ENCODE measurements at places on chromosomes 16 and 17.
A peak's percentile ranks its signal among the peaks of the same experiment; 100 is the strongest.

- DNase-seq, result no peak
Measured at GRCh38 chr16:74649839-74650504, 16.7 kb downstream of the RFWD3 start.

DNA sequence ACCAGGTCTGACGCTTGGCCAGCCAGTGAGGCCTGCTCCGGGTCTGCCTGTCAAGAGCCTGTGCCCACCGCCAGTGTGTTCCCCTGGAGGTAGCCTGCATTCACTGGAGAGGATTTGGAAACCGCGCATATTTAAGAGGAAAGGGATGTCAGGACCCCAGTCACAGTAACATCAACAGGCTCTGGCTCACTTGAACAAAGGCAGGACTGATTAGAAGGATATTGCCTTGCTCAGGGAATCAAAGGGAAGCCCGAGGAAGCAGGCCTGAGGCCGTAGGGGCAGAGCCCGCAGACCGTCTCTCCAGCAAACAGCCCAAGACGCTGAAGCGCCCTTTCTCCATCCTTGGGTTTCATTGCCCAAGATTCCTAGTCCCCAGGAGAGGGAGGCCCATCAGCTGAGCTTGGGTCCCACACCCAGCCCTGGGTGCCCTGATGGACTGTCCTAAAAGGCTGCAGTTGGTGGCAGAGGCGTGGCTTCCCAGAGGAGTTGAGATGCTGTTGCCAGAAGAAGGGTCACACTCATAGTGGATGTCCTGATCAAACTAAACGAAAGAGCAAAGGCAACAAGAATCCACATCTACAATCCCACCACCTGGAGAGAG lies 23.2 kb downstream of the NT5M start:
- DNase-seq, result no peak

GRCh38 chr16:85041219-85042166 lies 13.9 kb downstream of the KIAA0513 start:
- DNase-seq, result no peak

DNA sequence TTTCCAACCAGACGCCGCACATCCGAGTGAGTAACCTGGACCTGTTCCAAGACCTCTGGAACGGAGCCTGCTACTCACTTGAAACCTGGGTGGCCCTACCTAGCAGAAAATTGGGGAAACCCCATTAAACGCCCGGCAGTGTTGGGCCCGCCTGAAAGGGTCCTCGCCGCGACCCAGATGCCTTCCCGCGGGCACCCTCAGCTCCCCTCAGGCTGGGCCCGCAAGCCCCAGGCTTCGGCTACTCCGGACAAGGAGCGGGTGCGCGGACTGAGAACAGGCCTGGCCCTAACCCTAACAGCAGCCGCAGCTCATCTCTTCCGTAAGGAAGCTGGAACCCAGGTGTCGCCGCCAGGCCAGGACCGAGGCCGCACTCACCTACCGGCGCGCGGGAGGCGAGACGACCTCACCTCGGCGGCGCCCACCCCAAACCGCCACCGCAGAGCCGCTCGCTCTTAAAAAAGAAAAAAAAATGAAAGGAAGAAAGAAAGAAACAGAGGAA lies 344 bp downstream of the PSME3IP1 start:
- DNase-seq, result no peak

GRCh38 chr16:85083051-85083639 lies 29.1 kb downstream of the CIBAR2 start:
- DNase-seq, result no peak

GRCh38 chr16:66508248-66508913 lies 41.5 kb downstream of the TK2 start:
- DNase-seq, result no peak

- no peak for DNase-seq
Measured at GRCh38 chr17:3915581-3915994, 677 bp downstream of the P2RX1 start.

GRCh38 chr17:73140566-73140965 lies 24.2 kb upstream of the SSTR2 start:
- no peak for DNase-seq

DNA sequence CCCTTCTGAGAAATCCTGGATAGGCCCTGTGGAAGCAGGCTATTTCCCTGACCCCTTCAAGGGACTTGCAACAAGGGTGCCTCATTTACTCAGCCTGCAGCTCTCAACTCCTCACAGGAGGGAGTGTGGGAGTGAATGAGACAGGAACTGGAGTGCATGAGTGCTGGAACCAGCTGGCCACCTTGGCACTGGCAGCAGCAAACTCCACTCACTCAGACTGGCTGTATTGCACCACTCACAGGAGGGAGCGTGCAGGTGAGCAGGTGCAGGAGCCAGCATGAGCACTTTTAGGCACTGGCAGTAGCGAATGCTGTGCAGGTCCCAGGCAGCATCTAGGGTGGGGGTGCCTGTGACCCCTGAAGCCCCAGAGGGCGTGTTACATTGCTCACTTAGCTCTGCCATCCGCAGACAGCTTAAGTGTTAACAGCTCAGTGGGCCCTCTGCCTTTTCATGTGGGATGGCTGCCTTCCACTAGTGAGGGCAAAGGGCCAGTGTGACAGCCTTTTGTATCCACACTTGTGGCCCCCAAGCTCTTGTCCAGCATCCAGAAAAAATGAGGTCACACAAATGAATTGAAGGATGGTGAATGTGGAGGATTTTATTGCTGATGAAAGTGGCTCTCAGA lies 11.0 kb upstream of the ZNHIT3 start:
- no peak for DNase-seq

GRCh38 chr17:31112001-31112661 lies 17.4 kb downstream of the NF1 start:
- DNase-seq, result no peak

- DNase-seq, result no peak
Measured at GRCh38 chr17:15947976-15948752, 3.2 kb downstream of the ADORA2B start.

DNA sequence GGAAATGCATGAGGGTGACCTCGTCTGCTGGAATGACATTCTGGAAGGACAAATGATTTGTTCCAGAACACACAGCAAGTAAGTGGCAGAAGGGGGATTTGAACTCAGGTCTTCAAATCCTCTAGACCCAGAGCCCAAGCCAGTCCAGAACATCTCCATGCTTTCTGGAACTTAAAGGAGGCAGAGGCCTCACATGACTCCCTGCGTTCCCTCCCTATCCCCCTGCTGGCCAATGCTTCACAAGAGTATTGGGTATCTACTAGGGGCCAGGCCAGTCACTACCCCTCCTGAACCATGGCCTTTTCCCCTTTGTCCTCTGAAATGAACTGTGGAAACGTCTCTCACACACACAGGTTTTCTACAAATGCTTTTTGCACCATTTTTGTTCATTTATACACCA lies 7.6 kb upstream of the BEAN1 start:
- DNase-seq, result no peak

DNA sequence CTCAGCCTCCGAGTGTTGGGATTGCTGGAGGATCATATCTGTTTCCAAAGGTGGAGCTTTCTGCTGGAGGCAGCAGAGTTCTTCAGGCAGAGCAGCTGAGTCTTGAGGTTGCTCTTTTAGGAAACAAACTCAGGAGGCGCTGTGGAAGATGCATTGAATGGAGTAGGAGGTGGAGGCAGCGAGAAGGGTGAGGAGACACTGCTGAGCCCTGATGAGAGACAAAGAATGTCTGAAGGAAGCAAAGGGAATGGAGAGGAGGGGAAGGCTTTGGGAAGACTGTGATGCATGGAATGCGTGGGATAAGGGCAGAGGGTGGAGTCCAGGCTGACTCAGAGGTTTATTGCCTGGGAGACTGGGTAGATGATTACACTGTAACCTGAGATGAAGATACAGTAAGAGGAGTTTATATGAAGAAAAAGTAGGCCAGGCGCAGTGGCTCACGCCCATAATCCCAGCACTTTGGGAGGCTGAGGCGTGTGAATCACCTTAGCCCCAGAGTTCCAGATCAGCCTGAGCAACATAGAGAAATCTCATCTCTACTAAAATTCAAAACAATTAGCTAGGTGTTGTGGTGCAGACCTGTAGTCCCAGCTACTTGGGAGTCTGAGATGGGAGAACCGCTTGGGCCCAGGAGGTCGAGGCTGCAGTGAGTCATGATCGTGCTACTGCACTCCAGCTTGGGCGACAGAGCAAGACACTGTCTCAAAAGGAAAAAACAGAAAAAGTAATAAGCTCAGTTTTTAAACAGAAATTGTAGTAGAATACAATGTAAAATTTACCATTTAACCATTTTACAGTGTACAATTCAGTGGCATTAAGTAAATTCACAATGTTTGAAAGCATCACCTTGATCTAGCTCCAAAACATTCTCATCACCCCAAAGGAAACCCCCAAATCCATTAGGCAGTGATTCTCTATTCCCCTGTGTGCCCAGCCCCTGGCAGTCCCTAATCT lies 17.8 kb upstream of the TMEM219 start:
- DNase-seq, result peak; percentile 38

- DNase-seq, result no peak
Measured at GRCh38 chr16:84207879-84208278, 16.9 kb downstream of the ADAD2 start.

DNA sequence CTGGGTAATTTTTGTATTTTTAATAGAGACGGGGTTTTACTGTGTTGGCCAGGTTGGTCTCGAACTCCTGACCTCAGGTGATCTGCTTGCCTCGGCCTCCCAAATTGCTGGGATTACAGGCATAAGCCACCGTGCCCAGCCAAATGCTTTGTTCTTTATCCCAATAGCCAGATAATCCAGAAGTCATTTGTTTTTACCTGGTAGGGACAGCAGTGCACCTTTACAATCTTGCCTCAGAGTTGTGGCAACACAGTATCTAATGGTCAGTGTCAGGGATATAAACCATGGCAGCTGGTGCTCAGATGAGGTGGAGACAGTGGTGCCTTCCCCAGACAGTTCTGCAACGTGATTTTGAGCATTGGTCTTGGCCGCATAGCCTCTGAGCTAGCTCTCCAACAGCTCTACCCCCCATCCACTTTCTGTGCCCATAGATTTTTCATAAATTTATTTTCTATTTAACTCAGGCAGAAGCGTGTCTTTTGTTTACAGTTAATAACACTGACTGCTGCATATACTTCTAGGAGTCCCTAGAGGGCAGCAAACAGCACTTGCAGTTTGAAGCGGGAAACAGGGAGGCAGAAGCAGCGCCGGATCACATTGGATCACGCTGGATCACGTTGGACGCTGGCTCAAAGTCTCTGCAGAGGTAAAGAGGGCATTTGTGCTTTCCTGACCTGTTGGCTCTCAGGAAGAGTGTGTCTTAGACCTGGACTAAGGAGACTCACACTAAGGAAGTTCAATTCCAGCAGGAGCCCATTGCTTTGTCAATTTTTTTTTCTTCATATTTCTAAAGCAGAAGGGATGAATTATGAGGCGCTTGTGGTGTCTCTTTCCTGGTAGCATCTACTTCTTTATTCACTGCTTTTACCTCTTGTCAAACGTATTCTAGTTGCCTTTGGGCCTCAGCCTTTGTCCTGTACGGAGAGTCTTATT lies 5.1 kb upstream of the GGT6 start:
- DNase-seq, result peak; percentile 71

GRCh38 chr17:42120770-42121769 lies at the start of gene KAT2A:
KAT2A (minus strand) TSS chr17:42121367; CDS start chr17:42121304, 63 bp downstream.
- no peak for DNase-seq

- DNase-seq, result no peak
Measured at GRCh38 chr17:74730491-74731346, 6.3 kb upstream of the RAB37 start.

DNA sequence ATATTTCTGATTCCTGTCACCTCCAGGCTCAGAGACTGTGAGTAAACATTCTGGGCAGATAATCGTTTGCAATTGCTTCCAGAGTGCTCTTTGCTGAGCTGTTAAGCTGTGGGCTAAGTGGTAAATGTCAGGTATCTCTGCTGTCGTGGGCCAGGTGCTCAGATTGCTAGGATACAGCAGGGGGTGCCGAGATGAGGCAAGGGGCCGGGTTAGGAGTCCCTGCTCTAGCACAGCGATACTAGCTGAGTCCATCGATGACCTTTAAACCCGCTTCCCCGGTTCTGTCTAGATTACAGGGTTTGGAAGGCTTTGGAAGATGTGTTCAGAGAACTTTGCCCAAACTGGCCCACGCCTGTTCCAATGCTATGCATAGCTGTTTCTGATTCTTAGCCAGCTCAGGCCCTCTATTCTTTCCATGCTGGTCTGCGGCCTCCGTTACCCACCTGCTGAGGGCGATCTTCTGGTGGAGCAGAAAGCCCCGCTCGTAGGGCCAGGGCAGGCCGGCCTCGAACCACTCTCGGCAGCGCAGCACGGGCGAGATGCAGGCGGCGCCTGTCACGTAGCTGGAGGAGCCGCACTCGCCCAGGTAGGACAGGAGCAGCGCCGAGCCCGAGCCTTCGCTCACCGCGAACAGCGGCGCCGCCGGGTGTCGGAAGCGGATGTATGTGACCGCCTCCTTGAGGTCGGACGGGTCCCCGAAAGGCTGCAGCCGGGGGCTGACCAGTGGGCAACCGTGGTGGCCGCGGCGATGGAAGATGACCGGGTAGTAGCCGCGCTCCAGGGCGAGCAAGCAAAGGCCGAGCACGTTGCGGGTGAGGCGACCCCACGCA lies 979 bp downstream of the ABHD15 start:
- peak; percentile 80 for DNase-seq

DNA sequence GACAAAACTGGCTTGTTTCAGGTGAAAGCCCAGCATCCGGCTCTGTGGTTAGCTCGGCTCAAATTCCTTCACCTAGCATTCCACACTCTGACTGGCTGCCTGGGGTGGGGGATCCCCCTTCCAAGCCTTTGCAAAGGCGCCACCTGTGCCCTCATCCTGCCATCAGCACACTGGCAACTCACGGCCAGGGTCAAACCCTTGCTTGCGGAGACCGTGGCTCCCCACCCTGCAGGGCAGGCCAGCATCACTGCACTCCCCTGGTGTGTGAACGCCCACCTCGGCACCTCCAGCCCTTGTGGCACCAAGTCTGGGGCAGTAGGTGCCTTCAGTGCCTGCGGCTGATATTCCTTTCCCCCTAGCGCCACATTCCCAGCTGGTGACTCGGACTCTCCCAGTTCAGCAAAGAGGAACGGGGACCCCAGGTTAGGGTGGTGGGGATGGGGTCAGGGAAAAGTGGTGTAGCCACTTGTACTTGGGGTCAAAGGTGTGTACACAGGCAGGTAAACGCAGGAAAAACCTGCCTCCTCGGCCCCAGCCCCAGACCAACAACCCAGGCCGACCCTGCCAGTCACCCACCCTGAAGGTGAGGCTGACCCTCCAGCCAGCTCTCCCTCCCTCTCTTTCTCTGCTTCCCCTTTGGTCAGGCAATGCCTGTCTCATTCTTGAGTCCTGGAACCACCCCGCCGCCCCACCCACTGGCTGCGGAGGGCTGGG lies 1.1 kb downstream of the FLII start:
- DNase-seq, result no peak

DNA sequence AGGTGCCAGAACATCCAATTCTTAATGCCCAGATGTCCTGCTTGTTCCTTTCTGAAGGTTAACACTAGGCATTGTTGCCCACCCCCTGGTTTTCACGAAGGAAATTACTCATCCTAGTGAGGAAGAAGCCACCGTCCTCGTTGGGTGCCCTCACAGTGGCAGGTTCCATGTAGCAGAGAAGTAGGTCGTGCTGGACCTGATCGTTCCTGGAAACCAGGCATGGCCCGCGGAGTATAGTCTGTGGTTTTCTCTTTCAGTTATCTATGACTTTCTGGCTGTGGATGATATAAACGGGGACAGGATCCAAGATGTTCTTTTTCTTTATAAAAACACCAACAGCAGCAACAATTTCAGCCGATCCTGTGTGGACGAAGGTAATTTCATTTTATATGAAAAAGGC lies 16.5 kb downstream of the RGS11 start:
- no peak for DNase-seq
